ENCODE measurements at places on chromosomes 16 and 17.

- no peak for DNase-seq
Observed at GRCh38 chr17:50537721-50538548, 5.4 kb downstream of the EPN3 start.

- no peak for DNase-seq
Observed at GRCh38 chr17:18362698-18363100, 651 bp downstream of the SHMT1 start.

GRCh38 chr16:85704011-85704410 is 15.3 kb upstream of the GINS2 start:
- DNase-seq, result no peak

GRCh38 chr17:74520016-74520434 is 11.2 kb downstream of the CD300LB start:
- no peak for DNase-seq

DNA sequence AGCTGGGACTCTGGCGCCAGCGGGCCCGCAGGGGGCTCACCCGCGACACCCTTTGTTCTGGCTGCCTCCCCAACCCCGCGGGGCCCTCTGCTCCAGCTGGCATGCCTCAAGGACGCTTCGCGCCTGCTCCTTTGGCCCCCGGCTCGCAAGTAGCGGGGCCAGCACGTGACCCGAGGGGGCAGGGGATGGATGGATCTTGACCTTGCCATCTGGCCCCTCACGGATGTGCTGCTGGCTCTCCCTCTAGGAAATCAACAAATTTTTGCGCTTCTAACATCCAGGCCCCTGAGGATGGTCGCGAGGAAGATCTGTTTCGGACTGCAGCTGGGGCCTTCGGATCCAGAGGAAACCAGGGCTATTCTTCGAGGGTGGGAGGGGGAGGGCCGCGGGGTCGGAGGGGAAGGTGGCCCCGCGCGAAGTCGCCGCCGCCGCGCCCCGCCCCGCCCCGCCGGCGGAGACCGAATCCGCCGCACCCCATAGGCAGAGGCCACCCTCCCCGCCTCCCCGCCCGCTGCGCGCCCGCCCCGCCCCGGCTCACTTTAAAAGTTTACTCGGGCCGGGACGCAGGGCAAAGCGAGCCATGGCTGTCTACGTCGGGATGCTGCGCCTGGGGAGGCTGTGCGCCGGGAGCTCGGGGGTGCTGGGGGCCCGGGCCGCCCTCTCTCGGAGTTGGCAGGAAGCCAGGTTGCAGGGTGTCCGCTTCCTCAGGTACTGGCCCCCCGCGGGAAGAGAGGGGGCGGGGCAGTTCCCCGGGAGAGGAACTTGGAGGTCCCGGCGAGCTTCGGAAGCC is at the start of gene ACSF2:
TSS of gene ACSF2 (plus strand) at position 537 of the 790 bp plus-strand sequence. CDS start at position 581, 44 bp downstream.
- DNase-seq, result no peak

DNA sequence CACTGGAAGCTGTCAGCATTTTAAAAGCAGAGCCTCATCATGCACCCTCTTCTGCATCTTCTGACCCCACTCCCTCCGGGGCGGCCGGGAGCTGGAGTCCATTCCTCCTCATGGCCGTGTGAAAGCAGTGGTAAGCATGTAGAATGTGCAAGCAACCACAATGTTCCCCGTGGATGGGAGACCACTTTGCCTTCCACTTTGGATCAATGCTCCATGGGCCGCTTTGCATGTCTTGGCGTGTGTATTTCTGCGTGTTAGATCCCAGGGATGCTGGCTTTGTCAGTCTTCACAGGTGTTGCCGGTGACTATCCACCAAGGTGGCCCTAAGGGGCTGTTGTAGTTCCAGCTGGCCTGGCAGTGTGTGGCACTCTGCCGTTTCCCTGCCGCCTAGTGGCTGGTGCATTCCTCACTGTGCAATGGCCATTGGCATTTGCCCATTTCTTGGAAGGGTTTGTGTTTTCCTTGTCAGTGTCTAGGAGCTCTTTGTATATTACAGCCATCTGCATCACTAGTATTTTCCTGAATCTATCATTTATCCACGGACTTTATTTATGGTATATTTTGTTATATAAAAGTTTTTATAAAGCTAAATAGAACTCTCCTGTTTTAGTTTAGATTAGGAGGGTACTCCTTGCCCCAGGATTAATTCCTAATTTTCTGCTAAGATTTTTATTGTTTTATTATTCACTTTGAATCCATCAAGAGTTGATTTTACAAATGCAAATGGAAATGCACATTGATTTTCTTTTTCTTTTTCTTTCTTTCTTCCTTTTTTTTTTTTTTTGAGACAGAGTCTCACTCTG is 5.8 kb upstream of the ALDH3A1 start:
- DNase-seq, result peak; percentile 31

- DNase-seq, result no peak
Observed at GRCh38 chr16:47043970-47044684, 70.7 kb upstream of the DNAJA2 start.
